Vein endothelial cell (primary cell): ENCODE measurements at places on chromosomes 13 and 19. TPM values are rescaled to one million over a fixed set of nuclear protein-coding genes. Genes with fewer than 3 reads are reported as not detected.

Gene KLK15
- not detected in 2 replicates for total RNA-seq

Gene FFAR2
- not detected in 2 replicates for total RNA-seq

Gene ZNF845
- 6.9 and 9.4 TPM in 2 replicates for total RNA-seq

Gene PCDH17
- total RNA-seq: 1.4 and 1.6 TPM in 2 replicates

Gene PSG11
- not detected in 2 replicates for total RNA-seq

Gene COX7A1
- 5.9 and 9.5 TPM in 2 replicates for total RNA-seq

Gene CYP4F2
- total RNA-seq: not detected in 2 replicates

Gene CRLF1
- 0.48 and 0.98 TPM in 2 replicates for total RNA-seq

Gene TRAPPC6A
- 11.9 and 28.4 TPM in 2 replicates for total RNA-seq

Gene FGF14
- not detected in 2 replicates for total RNA-seq

Gene CCDC124
- total RNA-seq: 32.3 and 35.7 TPM in 2 replicates

Gene PCSK4
- 1.5 and 1.6 TPM in 2 replicates for total RNA-seq

Gene FLT1
- 135 and 147 TPM in 2 replicates for total RNA-seq

Gene DIAPH3
- 15.7 and 19.9 TPM in 2 replicates for total RNA-seq

Gene SPINT2
- total RNA-seq: 3.3 and 7.2 TPM in 2 replicates

Gene NBEA
- total RNA-seq: 1.7 and 2.6 TPM in 2 replicates

Gene ZNF613
- total RNA-seq: 8.5 and 9.1 TPM in 2 replicates

Gene KLK4
- not detected in 2 replicates for total RNA-seq

Gene MBD3L2
- not detected in 2 replicates for total RNA-seq

Gene B3GNT8
- 5.1 and 5.9 TPM in 2 replicates for total RNA-seq

Gene LHB
- 0.48 TPM in 1 of 2 replicates, not detected in the other for total RNA-seq

Gene C5AR2
- not detected in 2 replicates for total RNA-seq

Gene ABHD13
- 8.2 and 10.5 TPM in 2 replicates for total RNA-seq

Gene GNG8
- not detected in 2 replicates for total RNA-seq

Gene NOVA2
- 10.0 and 11.1 TPM in 2 replicates for total RNA-seq

Gene PLIN3
- total RNA-seq: 109 and 124 TPM in 2 replicates

Gene FCER2
- not detected in 2 replicates for total RNA-seq

Gene ZNF846
- total RNA-seq: 6.7 and 6.9 TPM in 2 replicates

Gene CAMSAP3
- 0.33 TPM in 1 of 2 replicates, not detected in the other for total RNA-seq

Gene NKPD1
- 0.65 TPM in 1 of 2 replicates, not detected in the other for total RNA-seq

Gene LRRC8E
- 1.1 and 1.3 TPM in 2 replicates for total RNA-seq

Gene ZNF575
- 0.38 and 0.65 TPM in 2 replicates for total RNA-seq

Gene TNPO2
- total RNA-seq: 55.5 and 61.4 TPM in 2 replicates

Gene FGF9
- not detected in 2 replicates for total RNA-seq

Gene CEACAM19
- 3.3 and 4.6 TPM in 2 replicates for total RNA-seq

Gene CEACAM7
- total RNA-seq: not detected in 2 replicates

Gene CEACAM20
- 0.10 and 0.33 TPM in 2 replicates for total RNA-seq

Gene KCNK6
- total RNA-seq: 5.2 and 5.8 TPM in 2 replicates

Gene HCST
- not detected in 2 replicates for total RNA-seq

Gene NCR1
- not detected in 2 replicates for total RNA-seq

Gene LRRC25
- total RNA-seq: not detected in 2 replicates

Gene ZSCAN4
- under 0.01 and 0.10 TPM in 2 replicates for total RNA-seq

Gene SYNGR4
- total RNA-seq: not detected in 2 replicates

Gene FOXO1
- total RNA-seq: 55.7 and 61.4 TPM in 2 replicates

Gene FXYD3
- total RNA-seq: not detected in 2 replicates

Gene RB1
- 34.6 and 37.3 TPM in 2 replicates for total RNA-seq

Gene CPT1C
- total RNA-seq: 22.9 and 25.0 TPM in 2 replicates

Gene SERTM1
- total RNA-seq: 0.10 TPM in 1 of 2 replicates, not detected in the other

Gene ZNF98
- total RNA-seq: not detected in 2 replicates

Gene TMC4
- total RNA-seq: not detected in 2 replicates

Gene CFAP97D2
- total RNA-seq: not detected in 2 replicates
